ENCODE measurements at places on chromosomes 7 and 10. TPM values are rescaled to one million over a fixed set of nuclear protein-coding genes. Genes with fewer than 3 reads are reported as not detected.

DNA sequence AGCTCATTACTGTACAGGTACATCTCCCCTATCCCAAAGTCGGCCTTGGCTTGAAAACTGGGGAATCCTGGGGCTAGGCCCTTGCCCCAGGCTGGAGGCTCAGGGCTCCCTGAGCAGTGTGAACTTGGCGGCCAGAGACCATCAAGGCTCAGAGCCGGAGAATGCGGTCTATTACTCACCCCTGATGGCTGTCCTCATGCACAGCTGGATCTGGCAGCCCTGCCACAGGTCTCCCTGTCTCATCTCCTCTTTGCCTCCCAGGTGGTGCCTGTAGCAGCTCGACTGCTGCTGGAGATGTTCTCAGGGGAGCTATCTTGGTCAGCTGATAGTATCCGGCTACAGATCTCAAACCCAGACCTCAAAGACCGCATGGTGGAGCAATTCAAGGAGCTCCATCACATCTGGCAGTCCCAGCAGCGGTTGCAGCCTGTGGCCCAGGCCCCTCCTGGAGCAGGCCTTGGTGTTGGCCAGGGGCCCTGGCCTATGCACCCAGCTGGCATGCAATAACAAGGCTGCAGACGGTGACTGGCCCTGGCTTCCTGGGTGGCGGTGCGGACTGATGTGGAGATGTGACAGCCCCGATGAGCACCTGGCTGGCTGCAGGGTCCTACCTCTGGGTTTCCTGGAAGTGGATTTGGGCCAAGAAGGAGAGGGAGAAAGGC lies 10.7 kb downstream of the IRF5 start:
- no peak for ATAC-seq

DNA sequence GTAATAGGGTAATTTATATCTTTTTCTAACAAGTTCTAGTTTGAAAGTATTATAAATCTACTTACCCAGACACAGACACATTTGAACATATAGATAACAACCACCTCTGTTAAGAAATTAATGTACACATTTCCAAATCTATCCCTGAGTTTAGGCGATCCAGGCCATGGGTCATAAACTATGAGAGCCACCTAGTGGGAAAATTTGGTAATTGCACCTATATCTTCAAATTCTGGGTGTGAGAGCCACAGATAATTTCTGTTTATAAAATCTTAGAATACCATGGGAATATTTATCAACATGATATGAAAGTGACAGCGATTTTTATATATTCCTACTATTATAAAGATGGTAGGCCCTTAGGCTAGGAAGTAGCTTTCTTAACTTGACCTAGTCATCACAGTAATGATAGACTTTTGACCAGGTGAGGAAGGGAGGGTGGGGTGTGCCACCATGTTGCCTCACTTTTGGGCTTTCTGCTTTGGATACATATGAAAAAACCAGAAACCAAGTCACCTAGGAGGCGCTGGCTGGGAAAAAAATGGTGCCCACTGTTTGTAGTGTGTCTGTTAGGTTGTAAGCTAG lies 8.0 kb upstream of the EPHA1 start:
- peak; percentile 41 for ATAC-seq

- ATAC-seq = peak; percentile 87
Observed at GRCh38 chr10:73772281-73773151, 9.3 kb upstream of the CHCHD1 start.

- no peak for ATAC-seq
Observed at GRCh38 chr7:2939193-2939885, 95.2 kb upstream of the GNA12 start.

The PDE6C gene
- total RNA-seq = 0.35 TPM

DNA sequence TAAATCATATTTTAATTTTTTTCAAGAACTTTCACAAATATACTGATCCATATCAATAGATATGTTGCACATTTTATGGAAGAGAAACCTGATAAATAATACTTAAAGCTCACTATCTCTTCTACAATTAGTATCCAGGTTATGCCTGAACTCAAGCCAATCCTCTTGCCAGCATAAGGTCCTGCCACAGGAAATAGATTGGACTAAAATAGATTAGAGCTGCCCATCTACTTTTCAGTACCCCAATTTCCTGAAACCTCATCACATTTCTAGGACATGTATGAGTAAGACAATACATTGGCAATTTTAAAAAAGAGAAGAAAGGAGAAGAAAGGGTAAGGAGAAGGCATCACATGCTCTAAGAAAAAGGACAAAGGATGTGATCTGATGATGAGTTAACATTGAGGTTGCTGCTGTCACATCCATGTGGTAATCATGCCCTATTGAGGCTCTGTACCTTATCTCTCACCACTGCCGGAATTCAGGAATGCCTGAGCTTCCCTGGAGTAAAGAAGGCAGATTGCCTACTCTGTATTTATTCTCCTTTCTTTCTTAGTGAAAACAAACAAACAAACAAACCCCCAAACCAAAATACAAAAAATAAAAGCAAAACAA lies 199.7 kb downstream of the ANK3 start:
- no peak for ATAC-seq

DNA sequence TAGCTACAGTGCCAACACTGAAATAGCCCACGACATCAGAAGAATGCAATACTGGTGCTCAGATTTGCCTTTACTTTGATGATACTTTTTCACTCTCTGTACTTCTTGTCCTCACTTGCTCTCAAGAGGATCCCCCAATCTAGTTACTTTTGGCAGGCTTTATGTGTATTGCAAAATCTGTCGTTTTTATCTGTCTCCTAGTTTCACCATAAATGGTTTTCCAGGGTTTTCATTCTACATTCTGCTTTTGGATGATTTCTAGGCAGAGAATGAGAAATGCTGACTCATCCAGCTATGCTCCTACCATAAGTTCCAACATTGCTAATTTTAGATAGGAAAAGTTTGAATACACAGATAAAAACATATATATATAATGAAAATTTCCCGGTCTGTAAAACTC lies 659.5 kb upstream of the NRG3 start:
- no peak for ATAC-seq

The EBLN1 gene
- total RNA-seq = not detected

DNA sequence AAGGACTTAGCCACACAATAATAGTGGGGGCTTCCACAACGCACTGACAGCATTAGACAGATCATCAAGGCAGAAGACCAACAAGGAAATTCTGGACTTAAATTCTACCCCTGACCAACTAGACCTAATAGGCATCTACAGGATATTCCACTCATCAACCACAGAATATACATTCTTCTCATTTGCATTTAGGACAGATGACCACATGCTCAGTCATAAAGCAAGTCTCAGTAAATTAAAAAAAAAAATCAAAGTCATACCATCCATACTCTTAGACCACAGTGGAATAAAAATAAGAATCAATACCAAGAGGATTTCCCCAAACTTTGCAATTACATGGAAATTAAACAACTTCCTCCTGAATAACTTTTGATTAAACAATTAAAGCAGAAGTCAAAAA lies 155.9 kb downstream of the CDK14 start:
- no peak for ATAC-seq

The MAPK8 gene
- 122 TPM for total RNA-seq

- no peak for ATAC-seq
Observed at GRCh38 chr7:131626643-131627042, 70.2 kb upstream of the PODXL start.

GRCh38 chr7:116305485-116306408 lies 95.4 kb downstream of the TES start:
- peak; percentile 57 for ATAC-seq

DNA sequence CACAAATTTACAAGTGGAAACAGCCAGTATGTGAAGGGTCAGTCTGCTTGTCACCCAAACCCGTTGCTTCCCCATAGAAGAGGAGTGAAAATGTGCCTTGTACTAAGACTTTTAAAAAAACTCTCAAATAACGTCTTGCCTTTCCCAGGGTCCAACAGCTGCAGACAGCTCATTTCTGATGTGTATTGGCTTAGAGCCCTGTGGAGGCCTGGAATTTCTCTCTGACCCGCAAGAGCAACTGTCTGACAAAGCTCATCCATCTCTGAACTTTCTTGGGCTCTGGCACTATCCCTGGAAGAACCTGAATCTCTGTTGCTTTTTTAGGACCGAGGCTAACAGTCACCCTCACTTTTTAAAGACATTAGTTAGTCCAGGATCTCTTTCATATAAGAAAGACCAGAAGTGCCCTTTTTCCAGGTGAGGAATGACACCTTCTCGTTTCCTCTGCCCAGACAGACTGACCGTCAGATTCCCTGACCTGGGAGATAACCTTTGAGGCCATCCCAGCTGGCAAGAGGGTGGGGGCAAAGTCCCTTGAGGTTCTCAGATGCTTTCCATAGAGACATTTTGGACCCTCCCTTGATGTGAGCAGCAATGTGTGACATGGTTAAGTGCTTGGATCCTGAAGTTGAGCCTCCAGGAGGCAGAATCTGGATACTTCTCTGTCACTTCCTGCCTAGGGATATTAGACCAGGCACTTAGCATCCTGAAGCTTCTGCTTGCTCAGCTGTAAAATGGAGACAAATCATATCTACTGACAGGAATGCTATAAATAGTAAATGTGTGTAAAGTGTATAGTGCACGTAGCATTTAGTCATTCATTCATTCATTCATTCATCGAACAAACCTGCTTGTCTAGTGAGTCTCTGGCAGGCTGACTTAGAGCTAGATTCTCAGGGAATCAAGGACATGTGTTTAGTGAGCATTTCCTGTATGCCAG lies 4.5 kb upstream of the NODAL start:
- ATAC-seq = no peak

The SPDYE2B gene
- total RNA-seq = not detected

The MYH16 gene
- not detected for total RNA-seq

The VENTX gene
- not detected for total RNA-seq

The RNF133 gene
- total RNA-seq = not detected

DNA sequence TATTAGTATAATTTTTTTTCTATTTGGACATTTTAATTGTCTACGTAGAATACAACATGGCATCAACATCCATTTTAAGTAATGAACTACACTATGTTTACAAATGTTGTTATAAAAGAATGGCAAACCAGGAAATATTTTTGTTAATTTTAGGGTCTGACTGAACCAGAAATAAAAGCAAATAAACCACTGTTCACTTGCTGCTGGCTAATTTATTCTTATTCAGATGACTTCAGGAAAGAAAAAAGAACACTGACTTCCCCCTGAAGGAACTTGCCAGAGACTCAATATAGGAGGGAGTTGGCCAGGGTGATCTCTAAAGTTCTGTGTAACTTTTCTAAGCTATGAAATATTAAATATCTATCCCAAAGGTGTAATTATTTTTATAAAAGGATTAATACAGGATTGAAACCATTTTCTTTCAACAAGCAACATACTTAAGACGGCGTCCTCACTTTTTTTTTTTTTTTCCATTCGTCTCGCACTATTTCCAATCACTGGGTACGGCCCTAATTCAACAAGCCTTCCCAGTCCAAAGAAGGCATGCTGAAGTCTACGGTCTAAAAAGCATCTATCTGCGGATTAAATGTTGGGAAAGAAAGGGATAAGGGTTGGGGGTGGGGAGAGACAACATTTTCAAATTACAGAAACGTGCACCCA lies 1.2 kb downstream of the USP6NL start:
- no peak for ATAC-seq

- ATAC-seq = no peak
Observed at GRCh38 chr10:123428391-123428790, 237.8 kb upstream of the GPR26 start.

DNA sequence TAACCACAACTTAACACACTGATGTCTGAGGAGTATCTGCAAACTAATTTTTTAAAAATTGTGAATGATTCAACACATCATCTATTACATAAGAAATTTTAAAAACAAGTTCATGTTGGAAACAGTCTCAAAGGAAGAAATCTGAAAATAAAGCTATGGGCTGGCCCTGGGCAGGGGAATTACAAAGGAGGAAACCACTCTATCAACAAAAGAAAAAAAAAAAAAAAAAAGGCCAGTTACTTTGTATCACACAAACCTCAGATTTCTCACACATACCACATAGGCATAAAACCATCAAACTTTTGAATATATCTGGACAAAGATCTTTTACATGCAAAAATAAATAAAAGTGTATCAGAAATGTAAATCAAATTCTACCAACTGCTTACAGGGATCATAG lies 20.8 kb downstream of the TIAL1 start:
- no peak for ATAC-seq

The SEC23IP gene
- 24.8 TPM for total RNA-seq

The AGAP4 gene
- 22.7 TPM for total RNA-seq

DNA sequence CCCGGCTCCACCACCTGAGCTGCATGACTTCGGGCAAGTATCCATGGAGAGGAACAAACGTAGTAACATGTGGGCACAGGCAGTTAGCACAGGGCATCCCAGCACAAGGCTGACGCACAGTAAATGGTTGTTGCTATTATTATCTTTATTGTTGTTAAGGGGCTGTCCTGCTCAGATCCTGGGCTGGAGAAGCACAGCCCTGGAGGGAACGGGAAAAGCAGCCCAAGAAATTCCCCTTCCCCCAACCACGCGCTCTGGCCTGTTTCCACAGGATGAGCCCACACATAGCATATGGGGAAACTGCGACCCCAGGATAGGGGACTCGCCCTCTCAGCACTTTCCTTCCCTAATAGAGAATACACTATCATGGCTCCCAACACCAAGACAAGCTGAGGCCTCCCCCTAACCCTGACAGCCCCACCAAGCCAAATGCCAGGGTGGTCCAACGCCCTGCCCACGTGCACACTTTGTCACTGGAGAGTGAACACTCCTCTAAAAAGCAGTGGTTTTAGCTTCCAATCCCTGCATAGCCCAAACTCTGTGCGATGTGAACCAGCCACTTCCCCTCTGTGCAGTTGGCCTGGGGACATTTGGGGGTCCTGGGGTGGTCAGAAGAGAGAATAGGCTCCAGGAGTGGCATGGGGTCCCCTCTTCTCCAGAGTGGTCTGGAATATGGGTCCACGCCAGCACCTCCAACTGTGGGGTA lies 11.0 kb downstream of the PSD start:
- no peak for ATAC-seq

DNA sequence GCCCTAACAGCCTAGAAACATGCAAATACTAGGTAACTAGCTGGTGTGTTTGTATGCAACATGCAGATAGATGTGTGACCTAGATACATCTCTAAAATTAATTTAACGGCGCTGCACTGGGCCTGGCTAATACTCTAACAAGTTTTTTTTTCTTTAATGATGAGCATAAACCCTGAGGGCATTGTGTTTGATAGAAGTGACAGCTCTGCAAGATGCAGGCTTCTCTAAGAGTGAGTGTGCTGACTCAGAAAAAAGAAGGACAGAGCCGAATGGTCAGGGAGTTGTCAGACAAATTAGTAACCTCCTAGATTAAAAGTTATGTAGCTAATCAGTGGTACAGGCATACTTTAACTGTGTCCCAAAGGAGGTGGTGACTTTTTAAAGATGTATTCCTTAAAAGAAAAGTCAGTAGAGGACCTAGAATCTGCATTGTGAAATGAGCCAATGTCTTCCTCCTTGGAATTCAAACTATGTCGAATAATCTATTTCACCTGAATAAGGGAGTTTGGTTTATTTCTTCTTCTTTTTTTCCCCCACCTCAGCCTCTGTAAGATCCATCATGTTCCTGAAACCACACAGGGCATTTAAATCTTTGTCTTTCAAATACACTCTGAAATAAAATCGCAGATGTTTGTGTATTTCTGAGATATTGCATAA lies 315.1 kb downstream of the GFRA1 start:
- peak; percentile 44 for ATAC-seq

DNA sequence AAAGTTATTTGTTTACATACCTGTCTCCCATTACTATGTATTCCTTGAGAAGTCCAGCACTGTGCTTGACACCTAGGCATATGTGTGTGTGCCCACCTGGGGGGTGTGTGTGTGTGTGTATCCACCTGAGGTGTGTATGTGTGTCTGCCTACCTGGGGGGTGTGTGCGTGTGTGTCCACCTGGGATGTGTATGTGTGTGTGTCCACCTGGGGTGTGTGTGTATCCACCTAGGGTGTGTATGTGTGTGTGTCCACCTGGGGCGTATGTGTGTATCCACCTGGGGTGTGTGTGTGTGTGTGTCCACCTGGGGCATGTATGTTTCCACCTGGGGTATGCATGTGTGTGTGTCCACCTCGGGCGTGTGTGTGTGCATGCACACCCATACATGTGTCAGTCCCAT lies 603.5 kb downstream of the PHTF2 start:
- no peak for ATAC-seq
